ENCODE measurements at places on chromosomes 7 and 10. TPM values are rescaled to one million over a fixed set of nuclear protein-coding genes. Genes with fewer than 3 reads are reported as not detected.

The APBB1IP gene
- 71.7 TPM for total RNA-seq

The GFRA1 gene
- total RNA-seq = not detected

The ADD3 gene
- total RNA-seq = 450 TPM

The LRRC17 gene
- not detected for total RNA-seq

The AKR1C4 gene
- not detected for total RNA-seq

The ALOX5 gene
- 17.7 TPM for total RNA-seq

The CRCP gene
- total RNA-seq = 34.0 TPM

The ANLN gene
- total RNA-seq = 53.4 TPM

The BAIAP2L1 gene
- 0.32 TPM for total RNA-seq

The FBXW4 gene
- total RNA-seq = 105 TPM

The DPYSL4 gene
- 0.66 TPM for total RNA-seq

The TRPV5 gene
- not detected for total RNA-seq

The TMEM196 gene
- total RNA-seq = not detected

The SHTN1 gene
- total RNA-seq = 0.59 TPM

- DNase-seq = no peak
Observed at GRCh38 chr10:299969-300368, 164.7 kb downstream of the ZMYND11 start.

DNA sequence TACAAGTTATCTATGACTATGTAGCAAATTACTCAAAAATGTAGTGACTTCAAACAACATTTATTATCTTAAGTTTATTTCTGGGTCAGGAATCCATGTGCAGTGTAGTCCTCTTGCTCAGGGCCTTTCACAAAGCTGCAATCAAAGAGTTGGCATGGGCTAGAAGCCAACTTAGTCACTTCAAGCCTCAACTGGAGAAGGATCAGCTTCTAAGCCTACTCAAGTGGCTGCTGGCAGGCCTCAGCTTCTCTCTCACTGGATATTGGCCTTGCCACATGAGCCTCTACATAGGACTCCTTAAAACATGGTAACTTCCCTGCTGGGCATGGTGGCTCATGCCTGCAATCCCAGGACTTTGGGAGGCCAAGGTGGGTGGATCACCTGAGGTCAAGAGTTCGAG is 5.0 kb upstream of the NFE2L3 start:
- DNase-seq = no peak

DNA sequence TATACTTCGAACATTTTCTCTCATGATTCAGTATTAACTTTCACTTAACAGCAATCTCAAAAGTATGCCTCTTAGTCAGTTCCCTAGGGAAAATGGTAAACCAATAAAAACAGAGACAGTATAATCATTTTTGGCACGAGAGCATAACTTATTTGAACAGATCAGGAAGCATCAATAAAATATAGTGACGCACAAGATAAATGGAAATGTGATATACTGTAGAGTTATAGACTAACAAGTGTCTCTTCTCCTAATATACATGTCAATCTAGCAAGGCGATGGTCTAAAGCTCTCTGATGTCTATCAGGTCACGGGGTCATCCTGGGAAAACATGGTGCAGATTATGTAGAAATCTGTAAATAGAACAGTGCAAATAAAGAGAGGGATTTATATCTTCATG is 131.6 kb downstream of the HGF start:
- DNase-seq = no peak

- DNase-seq = no peak
Observed at GRCh38 chr10:120513307-120513796, 56.3 kb downstream of the PLPP4 start.

GRCh38 chr7:74481458-74482196 is 27.9 kb downstream of the GTF2IRD1 start:
- DNase-seq = no peak

DNA sequence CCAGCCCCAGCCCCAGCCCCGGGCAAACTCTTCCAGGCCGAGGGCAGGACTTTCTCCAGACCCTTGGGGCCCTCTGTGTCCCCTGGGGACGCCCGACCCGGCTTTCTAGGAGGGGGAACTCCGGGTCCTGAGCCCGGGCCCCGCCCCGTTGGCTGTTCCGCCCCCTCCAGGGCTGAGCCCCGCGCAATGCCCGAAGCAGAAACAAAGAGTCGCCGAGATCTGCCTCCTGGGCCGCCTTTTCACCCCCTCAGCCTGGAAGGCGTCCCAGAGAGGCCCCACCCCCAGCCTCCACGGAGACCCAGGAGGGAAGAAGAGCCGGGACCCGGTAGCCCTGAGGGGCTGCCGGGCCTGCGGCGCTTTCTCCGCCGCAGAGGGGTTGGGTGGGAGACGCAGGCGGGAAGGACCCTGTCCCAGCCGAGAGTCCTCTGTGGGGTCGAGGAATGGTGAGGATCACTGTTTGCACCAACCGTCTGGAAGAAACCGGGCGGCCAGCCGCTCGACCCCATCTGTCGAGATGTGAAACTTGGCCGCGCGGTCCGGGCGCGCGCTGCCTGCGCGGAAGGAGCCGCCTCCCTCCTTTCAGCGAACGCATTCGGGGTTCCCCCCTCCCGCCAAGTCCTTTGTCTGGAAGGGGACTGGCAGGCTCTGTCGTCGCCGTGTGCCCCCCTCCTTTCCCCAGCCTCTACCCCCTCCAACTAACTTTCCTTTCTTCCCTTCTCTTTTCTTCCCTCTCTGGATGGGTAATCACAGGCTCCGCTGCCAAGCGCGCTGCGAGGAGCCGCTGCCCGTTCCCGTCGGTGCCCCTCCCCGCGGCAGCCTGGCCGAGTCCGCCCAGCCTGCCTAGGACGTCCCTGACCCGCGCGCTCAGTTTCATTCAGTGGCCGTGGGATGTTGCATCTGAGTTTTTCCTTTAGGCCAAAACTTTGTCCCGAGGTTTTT is 10.2 kb downstream of the EN2 start:
- no peak for DNase-seq

- no peak for DNase-seq
Observed at GRCh38 chr7:111855161-111855841, 293.0 kb upstream of the IMMP2L start.

DNA sequence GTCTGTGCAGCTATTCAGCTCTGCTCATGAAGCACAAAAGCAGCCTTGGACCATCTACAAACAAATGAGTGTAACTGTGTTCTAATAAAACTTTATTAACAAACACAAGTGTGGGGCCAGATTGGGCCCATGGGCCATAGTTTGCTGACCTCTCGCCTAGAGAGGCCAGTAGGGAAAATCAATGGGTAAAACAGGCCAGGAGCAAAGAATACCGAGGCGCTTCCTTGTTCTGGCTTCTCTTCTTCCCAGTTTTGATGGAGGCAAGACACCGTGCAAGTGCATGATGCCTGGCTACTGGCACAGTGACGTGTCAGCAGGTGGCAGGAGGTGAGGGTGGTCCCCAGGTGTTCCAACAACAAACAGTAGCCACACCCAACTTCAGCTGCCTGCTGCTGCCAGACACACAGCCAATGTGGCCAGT is 94.3 kb upstream of the SDK1 start:
- no peak for DNase-seq

DNA sequence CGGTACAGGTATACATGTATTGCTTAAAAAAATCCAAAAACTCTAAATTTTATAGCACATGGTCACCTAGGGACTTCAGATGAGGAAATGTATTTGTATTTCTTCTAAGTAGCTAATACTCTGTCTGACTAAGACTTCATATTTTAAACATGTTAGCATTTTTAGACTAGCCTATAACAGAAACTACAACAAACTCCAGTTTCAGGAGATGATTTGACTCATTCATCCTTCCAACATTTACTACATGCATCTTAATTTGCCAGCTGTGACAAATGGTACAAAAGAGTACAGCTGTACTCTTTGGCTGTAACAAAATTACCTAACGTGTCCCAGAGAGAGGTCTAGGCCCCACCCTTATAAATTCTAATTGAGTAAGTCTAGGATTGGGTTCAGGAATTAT is 22.2 kb downstream of the TMEM209 start:
- DNase-seq = no peak

GRCh38 chr7:127865466-127865865 is 165.8 kb downstream of the LRRC4 start:
- no peak for DNase-seq

GRCh38 chr10:110502851-110503301 is 5.2 kb downstream of the DUSP5 start:
- DNase-seq = no peak

- no peak for DNase-seq
Observed at GRCh38 chr10:44399659-44400451, 15.0 kb upstream of the CXCL12 start.

DNA sequence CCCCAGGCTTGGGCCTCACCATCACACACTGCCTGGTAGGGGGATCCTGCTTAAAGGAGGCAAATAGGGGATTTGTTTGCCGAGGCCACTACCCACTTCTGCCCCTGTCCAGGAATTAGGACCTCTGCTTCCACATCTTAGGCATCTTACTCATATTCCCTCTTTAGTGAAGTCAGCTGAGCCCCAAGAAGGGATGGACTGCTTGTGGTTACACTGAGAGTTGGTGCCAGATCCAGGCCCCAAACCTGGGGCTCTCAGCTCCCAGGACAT is 1.6 kb upstream of the GPRIN2 start:
- DNase-seq = no peak

GRCh38 chr10:120607710-120608703 is 151.0 kb downstream of the PLPP4 start:
- DNase-seq = no peak

GRCh38 chr10:100370714-100371481 is 23.9 kb downstream of the SCD start:
- DNase-seq = peak; percentile 44

DNA sequence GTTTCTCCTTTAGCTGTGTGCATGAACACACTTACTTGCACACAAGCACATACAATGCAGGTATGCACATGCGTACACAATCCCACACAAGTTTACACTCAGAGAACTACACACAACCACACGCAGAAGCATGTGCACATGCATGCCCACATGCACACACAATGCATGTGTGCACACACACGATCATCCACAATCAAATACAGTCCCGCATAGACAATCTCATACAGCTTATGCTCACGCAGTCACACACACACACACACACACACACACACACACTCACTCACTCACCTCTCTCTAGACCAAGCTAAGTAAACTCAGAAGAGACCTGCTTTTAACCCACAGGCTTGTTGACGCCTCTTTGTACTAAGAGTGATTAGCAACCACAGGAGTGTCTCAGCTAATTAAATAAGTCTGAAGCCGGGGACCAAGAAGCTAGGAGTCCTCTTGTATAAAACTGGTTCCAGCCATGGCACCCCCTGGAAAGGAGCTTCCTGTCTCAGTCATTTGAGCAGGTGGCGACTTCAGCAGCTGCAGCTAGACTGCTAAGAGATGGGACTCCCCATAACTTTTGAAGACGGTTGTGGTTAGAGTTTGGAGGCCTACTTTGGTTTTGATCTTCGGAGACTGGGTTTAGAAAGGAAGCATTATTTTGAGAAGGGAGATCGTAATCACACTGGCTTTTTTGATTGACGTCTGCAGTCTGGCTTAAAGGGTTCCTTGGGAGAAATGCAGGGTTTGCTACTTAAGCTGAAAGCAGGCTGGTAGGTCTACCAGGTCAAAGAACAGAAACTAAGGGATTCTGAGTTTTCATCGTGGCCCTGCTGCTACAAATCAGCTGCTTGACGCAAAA is 82.3 kb upstream of the ADRB1 start:
- peak; percentile 93 for DNase-seq

DNA sequence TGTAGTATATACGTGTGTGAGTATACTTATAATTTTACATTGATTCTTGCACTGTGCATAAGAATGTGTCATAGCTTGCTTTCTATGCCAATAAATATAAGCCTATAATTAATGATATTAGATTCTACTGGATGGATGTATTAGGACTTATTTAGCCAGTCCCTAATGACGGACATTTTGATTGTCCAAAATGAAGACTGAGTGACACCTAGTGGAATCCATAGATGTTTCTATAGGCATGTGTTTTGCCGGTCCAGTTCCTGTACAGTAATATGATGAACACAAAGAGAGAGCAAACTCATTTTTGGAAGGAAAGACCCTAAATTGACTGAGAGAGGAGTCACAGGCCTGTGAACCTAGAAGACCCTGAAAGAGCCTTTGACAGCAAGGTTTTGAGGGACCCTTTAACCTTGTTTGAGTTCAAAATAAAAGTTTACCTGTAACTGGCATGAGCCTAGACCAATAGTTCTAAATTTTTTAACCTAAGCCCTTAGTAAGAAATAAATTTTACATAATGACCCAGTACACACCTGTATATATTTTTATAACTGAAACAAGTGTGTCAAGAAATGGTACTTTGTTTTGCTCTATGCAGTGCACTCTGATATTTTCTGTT is 42.4 kb upstream of the AGBL3 start:
- DNase-seq = no peak

DNA sequence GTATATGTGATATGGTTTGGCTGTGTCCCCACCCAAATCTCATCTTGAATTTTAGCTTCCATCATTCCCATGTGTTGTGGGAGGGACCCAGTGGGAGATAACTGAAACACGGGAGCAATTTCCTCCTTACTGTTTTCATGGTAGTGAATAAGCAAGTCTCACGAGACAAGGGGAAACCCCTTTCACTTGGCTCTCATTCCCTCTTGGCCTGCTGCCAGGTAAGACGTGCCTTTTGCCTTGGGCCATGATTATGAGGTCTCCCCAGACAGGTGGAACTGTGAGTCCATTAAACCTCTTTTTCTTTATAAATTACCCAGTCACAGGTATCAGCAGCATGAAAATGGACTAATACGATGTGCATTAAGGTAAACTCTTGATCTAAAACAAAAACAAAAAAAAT is 357.1 kb upstream of the AOAH start:
- DNase-seq = no peak

DNA sequence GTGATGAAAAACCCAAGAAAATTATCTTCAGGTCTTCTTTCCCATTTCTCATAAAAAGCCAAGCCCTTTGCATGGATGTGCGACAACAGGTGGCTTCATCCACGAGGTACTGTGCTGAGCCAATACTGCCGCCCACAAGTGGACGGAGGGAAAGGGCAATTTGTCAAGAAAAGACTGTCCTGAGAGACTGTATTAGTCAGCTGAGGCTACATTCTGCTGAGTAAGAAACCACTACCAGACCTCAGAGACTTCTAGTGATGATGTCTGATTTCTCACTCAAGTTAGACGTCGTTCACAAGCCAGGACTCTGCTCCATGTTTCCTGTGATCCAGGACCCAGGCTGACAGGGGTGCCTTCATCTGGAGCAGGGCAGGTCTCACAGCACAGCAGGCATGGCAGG is 171.5 kb upstream of the CDCA7L start:
- no peak for DNase-seq

DNA sequence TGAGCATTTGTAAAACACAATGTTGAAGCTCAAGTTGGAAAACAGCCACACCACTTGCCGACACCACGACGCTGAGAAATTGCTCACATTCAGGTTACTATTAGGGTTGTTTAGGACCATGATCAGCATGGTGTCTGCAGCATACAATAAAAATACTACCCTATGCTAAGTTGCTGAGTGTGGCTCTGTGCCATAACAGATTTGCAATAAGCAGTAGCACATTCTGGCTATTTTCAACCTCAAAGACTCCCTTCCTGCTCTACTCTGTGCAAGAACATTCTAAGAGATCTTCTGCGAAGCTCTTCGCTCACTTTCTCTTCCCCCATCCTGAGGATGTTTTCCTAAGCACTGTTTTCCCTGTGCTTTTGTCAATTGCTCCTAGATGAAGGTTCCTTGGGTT is 38.3 kb downstream of the GPAM start:
- no peak for DNase-seq

Data from naive thymus-derived CD4-positive, alpha-beta T cell (primary cell).